GM12891 (cell line): ENCODE measurements at places on chromosomes 6 and 20.

- DNase-seq, result no peak
Measured at GRCh38 chr6:113495521-113495920, 361.6 kb upstream of the MARCKS start.

- DNase-seq, result no peak
Measured at GRCh38 chr20:60579941-60580515, 621.8 kb downstream of the CDH26 start.

- no peak for DNase-seq
Measured at GRCh38 chr6:117417851-117418250, 7.9 kb downstream of the ROS1 start.

DNA sequence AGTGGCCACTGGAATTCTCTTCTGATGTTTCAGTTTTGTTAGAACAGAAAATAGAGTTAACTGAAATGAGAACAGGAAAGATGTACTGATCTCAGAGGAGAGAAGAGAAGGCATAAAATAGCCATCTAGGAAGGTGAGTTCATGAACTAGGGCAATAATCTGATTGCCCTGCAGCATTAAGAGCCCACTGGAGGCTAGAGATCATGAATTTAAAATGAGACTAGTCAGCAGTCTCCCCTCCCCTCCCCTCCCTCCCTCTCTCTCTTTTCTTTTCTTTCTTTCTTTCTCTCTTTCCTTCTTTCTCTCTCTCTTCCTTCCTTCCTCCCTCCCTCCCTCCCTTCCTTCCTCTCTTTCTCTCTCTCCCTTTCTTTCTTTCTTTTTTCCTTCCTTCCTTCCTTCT lies 28.9 kb downstream of the GPRC6A start:
- no peak for DNase-seq

DNA sequence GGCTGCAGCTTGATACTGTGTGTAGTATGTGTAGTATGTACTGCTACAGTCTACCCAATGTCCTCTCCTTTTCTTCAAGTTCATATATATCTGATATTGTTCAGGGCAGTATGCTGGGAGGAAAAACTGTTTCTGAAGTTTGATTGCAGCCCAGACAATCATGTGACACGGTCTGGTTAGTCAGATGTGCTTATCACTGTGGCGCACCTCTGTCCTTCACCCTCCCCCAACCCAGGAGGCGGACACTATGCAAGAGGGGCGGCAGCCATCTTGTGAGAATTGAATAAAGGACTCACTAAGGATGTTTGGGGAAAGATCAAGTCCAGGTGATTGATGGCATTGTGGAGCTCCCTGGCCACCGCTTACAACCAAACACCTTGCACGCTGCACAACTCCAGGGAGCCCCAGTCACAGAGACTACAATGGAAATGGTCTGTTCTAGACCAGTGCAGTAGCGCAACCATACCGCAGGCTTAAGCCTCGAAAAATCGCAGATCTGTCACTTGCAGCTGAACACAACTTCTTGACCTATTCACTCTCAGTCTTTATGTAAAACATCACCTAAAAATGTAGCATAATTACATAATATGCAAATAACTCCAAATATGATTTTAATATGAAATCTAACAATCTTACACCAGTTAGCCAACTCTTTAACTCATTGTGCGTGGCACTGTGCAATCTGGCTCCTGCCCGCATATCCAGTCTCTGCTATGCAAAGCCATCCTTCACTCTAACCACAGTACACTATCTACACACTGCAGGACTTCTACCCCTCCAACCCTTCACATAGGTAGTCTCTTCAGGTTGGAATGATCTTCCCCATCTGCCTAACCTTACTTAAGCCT lies 79.3 kb downstream of the VGLL2 start:
- no peak for DNase-seq

DNA sequence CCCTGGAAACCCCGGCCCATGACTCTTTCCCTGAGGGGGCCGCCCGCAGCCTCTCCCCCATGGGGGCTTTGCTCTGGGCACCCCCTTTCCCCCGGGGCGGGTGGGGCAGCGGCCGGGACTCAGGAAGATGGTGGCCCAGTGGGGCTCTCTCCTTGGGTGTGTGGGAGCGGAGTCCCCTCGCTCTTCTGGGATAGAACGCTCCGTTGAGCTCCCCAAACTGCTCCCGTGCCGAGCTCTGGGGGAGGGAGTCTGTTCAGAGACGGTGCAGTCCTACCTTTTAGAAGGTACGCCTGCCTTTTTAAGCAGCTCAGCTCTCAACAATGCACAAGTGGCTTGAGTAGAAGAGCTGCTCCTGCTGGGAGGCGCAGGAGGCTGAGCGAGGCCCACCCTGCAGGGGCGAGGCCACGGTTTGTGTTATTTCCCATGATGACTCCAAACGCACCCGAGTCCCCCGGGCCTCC lies 21.7 kb upstream of the BHLHE23 start:
- DNase-seq, result no peak

DNA sequence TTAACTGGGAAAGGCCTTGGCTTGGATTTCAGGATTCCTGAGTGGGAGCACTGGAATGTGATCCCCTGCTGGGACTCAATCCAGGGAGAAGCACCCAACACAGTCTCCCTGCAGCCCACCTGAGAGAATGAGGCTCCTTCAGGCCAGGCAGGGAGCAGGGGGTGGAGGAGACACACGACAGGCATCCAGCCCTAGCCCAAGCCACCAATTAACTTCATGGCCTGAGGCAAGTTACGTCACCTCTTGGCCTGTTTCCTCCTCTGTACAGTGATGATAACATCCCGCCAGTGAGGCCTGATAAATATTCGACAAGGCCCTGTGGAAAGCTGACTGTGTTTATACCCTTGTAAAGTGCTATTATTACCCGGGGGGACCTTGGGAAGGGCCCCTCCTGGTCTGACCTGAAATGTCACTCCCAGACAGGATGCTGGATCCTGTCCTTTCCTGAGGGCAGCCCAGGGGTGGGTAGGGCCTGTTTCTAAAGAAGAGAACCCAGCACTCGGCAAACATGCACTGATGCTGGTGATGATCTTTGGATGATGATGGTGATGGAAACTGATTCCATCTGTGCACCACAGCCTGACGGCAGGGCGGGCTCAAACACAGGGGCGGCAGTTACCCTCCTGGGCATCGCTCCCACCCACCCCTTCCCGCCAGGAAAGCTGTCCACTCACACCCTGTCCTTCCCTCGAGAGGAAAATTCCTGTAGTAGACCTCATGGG lies 12.4 kb downstream of the FRS3 start:
- no peak for DNase-seq

DNA sequence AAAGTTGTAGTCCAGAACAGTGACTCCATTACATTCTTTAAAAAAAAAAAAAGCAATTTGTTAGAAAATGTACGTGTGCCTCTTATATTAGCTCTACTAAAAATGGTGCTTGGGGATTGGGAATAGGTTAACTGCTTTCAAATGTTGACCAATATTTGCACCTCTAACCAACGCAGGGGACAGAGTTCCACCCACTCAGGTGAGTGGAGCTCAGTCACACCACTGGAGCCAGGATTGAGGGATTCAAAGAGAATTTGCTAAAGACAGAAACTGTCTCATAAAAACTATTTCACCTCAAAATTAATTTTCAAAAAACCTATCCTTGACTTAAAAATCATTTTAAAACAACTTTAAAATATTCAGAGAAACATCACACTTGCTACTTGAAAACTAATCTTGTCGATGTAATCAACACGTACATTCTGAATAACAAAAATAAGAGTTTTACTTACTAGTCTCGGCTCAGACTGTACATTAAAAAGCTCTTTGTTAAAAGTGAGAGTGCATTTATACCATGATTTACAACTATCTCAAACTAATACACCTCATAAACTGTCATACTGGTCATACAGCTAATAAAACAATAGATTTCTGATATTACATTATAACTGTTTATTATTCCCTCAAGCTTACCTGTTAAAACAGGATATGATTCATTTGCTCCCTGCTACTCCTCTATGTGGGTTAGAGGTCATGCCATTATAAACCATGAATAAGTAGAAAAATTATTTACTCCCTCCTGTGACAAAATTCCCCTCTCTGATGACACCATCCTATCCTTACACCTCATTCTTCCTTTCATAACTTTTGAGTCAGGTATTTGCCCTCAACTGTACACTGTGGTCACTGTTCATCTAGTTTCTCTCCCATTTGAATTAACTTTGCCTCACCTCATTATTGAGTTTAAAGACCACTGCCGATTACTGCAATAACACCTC lies 88.6 kb downstream of the PDE10A start:
- DNase-seq, result no peak

- no peak for DNase-seq
Measured at GRCh38 chr20:52847731-52848359, 124.3 kb upstream of the TSHZ2 start.

DNA sequence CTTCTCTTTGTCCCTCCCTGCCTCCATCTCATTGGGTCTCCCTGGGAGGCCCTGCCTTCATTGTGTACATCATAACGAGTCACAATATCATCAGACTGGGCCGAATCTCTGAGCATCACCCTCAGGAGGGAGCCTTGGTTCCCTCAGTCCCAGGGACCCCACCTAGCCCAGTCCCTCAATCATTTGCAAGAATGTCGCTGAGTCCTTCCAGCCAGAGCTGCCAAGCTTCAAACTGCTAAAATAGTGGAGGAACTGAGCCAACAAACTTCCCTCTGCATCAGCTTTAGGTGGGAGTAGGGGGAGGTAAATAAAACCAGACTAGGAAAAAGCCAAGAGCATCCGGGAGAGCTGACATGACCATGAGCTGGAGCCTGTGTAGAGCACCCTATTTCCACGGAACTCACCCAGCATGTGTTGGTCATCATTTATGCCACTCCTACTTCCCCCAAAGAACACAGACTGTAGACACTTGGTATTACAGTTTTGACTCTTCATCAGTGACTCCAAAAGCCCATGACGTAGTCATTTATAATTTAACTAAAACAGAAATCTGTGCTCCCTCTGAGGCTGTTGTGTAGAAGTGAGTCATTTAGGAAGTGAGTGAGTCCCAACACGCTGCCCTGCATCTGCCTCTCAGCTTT lies 28.8 kb upstream of the IL17A start:
- no peak for DNase-seq

GRCh38 chr6:38349221-38349620 lies 290.5 kb downstream of the BTBD9 start:
- no peak for DNase-seq

DNA sequence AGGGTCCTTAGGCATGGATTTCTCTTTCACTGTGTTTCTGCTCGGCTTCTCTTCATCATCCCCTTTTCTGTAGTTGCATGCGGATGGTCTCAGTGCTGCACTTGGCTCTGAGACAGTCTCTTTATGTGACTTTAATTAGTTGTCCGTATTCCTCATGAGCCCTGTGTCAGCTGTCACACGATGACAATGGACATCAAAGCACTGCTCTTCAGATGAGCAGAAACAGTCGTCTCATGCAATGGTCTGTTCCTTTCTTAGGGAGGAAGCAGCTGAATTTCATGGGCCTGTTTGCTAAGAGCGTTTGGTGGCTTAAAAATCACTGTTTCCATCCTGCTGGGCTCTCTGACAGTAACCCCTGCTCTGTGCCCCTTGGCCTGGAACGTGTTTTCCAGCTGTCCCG lies 64.9 kb downstream of the SYTL3 start:
- DNase-seq, result no peak

DNA sequence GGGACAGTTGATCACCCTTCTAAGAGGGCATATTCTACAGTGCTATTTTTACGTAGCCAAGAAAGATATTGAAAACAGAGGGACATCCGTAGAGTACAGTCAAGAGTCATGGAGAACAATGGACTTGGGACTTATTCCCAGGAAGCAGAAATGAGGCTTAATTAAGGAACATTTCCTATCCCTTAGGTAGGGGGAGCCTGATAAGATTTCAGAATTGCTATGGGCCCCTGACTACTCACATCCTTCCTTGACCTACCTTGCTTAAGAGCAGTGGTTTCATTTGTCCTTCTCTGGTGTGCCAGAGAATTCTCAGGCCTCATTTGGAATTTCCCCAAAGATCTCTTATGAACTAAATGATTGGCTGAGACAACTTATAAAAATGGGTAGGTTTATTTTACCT lies 189.5 kb upstream of the DTNBP1 start:
- DNase-seq, result no peak
